Activated CD4-positive, alpha-beta T cell treated with anti-CD3 and anti-CD28 coated beads, Interleukin-2, amount 10 ng/mL, durations not matched to agents 7 days and 5 days (primary cell): ENCODE measurements at places on chromosomes 4 and X.

GRCh38 chrX:15448010-15448639 is 45.0 kb downstream of the PIR start:
- DNase-seq, result no peak

- no peak for DNase-seq
Measured at GRCh38 chr4:153093396-153093795, 110.8 kb upstream of the TRIM2 start.

- peak; percentile 44 for DNase-seq
Measured at GRCh38 chr4:149914119-149915115, 98.8 kb upstream of the IQCM start.

DNA sequence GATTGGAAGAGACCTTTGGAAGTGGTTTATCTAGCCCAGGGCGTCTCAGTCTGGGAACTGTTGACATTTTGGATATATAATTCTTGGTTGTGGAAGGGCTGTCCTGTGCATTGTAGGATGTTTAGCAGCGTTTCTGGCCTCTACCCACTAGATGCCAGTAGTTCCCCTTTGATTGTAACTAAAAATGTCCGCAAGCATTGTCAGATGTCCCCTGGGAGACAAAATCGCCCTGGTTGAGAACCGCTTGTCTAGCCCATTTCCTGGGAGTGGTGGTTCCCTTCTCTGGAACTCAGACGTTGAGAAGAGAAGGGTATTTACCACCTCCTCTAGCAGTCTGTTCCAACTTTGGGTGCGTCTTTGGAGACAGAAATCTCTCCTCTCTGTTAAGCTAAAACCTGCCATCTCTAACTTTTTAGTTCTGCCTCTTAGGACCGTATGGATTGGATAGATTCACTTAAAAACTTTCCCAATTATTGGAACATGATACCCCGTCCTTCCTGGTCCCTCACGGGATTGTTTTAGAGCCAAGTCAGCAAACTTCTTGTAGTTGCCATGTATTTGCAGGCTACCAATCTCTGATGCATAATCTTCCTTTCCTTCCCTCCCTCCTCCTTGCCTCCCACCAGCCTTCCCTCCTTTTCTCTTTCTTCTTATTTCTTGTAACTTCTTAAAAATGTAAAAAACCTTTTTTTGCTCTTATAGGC is 13.9 kb downstream of the TMEM165 start:
- no peak for DNase-seq

- no peak for DNase-seq
Measured at GRCh38 chr4:47065051-47065481, 33.7 kb downstream of the GABRB1 start.

GRCh38 chr4:87236861-87237260 is 16.4 kb upstream of the KLHL8 start:
- no peak for DNase-seq

- DNase-seq, result peak; percentile 77
Measured at GRCh38 chr4:108107729-108108382, 60.9 kb downstream of the LEF1 start.

GRCh38 chrX:129233786-129234185 is 289.5 kb downstream of the SMARCA1 start:
- no peak for DNase-seq

GRCh38 chrX:76850851-76851250 is 423.3 kb downstream of the MAGEE1 start:
- DNase-seq, result no peak
